ENCODE measurements at places on chromosomes 3 and 15. TPM values are rescaled to one million over a fixed set of nuclear protein-coding genes. Genes with fewer than 3 reads are reported as not detected.
A peak's percentile ranks its signal among the peaks of the same experiment; 100 is the strongest.

The PPP2R3A gene
- 0.28 TPM for total RNA-seq

The GOLGA6L4 gene
- 2.9 TPM for total RNA-seq

The HCN4 gene
- total RNA-seq, result not detected

The LINGO1 gene
- total RNA-seq, result 0.09 TPM

The RBP2 gene
- total RNA-seq, result not detected

The LOXL1 gene
- 1.6 TPM for total RNA-seq

The ANKUB1 gene
- not detected for total RNA-seq

The NLGN1 gene
- not detected for total RNA-seq

The PRRT3 gene
- 10.5 TPM for total RNA-seq

The RLBP1 gene
- not detected for total RNA-seq

The GPR156 gene
- not detected for total RNA-seq

- H3K4me3 ChIP-seq, result no peak overlapping the region
- H3K27ac ChIP-seq, result no peak overlapping the region
- no peak for DNase-seq
- H3K36me3 ChIP-seq, result no peaks in the 10 kb centered on the region
- H3K27me3 ChIP-seq, result no peaks in the 10 kb centered on the region
Measured at GRCh38 chr3:152060701-152061100, 187.3 kb downstream of the SUCNR1 start.

GRCh38 chr15:76582550-76582949, 246.0 kb downstream of the ISL2 start:
- H3K36me3 ChIP-seq, result no peaks in the 10 kb centered on the region
- no peak overlapping the region for H3K4me3 ChIP-seq
- H3K4me1 ChIP-seq, result no peaks in the 10 kb centered on the region

GRCh38 chr3:196220587-196220986, 4.3 kb downstream of the SLC51A start:
- H3K4me3 ChIP-seq, result no peak overlapping the region
- peaks cover 4% of the 10 kb centered on the region for H3K4me1 ChIP-seq
- H3K27me3 ChIP-seq, result peaks cover 6% of the 10 kb centered on the region
- no peak overlapping the region for H3K27ac ChIP-seq

DNA sequence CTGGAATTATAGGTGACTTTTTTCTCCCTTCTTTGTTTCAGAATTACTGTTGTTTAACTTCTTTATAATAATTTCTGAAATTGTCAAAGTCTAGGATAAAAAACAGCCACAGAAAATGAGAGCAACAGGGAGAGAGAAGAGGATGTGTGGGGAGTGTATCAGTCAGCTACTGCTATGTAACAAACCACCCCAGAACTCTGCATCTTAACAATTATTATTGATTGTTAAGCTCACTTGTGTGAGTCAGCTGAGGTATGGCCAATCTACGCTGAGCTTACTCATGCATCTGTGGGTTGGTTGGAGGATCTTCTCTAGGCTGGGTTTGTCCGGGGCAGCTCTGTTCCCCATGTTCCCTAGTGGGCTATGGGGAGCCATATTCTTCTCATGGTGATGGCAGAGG, 43.7 kb upstream of the CDV3 start:
- H3K27ac ChIP-seq, result no peak overlapping the region
- no peaks in the 10 kb centered on the region for H3K36me3 ChIP-seq
- no peaks in the 10 kb centered on the region for H3K27me3 ChIP-seq
- H3K4me1 ChIP-seq, result no peaks in the 10 kb centered on the region

DNA sequence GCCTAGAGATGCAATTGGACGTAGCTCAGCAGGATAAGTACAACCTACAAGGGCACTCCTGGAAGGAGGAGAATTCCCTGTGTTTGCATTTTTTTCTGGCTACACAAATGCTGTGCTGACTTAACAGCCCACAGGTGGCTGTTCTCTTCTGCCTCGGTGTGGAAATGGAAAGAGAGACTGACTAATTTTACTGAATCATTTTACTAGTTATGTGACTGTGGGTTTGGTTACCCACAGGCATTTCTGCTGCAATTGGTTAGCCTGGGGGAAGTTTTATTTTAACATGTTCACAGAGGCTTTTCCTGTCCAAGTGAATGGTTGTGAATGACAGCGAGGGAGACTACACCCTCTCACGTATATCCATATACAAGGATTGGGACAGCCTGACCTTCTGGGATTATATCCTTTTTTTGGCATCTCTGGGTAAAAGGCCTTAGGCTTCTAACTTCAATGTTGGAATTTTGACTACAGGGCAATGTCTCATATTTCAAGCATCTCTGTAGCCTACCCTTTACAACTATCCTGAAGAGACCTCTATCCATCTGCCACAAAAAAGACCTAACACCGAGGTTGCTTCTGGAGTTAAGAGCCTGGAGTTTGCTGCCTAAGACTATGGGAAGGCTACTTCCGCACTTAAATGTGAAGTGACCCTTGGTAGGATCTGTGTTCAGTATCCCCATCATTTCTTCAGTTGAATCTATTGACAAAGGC, 67.2 kb upstream of the TP63 start:
- no peak overlapping the region for H3K4me3 ChIP-seq
- no peak overlapping the region for H3K27ac ChIP-seq
- DNase-seq, result no peak
- no peaks in the 10 kb centered on the region for H3K36me3 ChIP-seq
- H3K4me1 ChIP-seq, result no peaks in the 10 kb centered on the region

DNA sequence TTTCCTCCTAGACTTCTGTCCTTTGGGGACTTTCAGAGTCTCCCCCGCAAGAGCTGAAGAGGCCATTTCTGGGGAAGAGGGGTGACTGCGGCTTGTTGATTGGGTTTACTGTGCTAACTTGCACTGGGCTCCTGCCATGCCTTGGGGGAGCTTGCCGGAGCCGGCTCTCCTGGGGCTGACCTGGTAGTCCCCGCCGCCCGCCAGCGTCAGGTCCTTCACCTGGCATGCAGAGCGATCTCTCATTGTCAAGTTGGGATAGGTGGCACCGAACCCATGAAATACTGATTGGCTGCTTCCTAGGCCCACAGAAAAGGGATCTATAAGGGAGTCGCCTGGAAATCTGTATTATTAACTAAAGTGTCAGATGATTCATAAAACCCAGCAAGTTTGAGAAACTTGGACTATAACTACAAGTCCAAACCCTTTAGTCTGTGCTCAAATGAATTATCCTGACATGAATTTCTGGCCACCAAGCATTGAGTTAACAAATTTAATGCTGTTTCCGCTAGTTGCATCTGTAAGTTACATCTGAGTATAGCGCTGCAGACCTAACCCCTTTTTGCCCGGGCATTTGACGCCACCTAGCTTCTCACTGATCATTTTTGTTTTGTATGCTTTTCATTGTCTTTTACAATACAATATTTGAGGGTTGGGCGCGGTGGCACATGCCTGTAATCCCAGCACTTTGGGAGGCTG, 607 bp upstream of the IMP3 start:
- H3K4me3 ChIP-seq, result peak overlapping the region; percentile 86
- peaks cover 26% of the 10 kb centered on the region for H3K4me1 ChIP-seq
- H3K27me3 ChIP-seq, result no peaks in the 10 kb centered on the region
- DNase-seq, result peak; percentile 68

DNA sequence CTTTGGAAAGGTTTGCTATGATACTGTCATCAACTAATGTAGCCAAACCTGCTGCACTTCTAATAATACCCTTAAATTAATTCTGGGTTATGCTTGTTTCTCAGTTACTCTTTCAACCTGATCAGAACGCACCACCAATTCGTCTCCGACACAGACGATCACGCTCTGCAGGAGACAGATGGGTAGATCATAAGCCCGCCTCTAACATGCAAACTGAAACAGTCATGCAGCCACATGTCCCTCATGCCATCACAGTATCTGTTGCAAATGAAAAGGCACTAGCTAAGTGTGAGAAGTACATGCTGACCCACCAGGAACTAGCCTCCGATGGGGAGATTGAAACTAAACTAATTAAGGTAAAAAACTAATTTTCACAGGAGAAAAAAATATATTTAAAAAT, 7.9 kb upstream of the RPLP1 start:
- DNase-seq, result no peak
- no peak overlapping the region for H3K27ac ChIP-seq
- no peaks in the 10 kb centered on the region for H3K36me3 ChIP-seq
- no peaks in the 10 kb centered on the region for H3K27me3 ChIP-seq
- H3K4me3 ChIP-seq, result no peak overlapping the region

- peaks cover 3% of the 10 kb centered on the region for H3K36me3 ChIP-seq
- H3K27me3 ChIP-seq, result no peaks in the 10 kb centered on the region
- H3K4me1 ChIP-seq, result peaks cover 22% of the 10 kb centered on the region
- peak overlapping the region; percentile 15 for H3K4me3 ChIP-seq
- H3K27ac ChIP-seq, result peak overlapping the region; percentile 27
Measured at GRCh38 chr3:194306771-194307640, 44.1 kb downstream of the CPN2 start.

- no peak for DNase-seq
- H3K27ac ChIP-seq, result no peak overlapping the region
- no peak overlapping the region for H3K4me3 ChIP-seq
- H3K27me3 ChIP-seq, result no peaks in the 10 kb centered on the region
- H3K36me3 ChIP-seq, result no peaks in the 10 kb centered on the region
Measured at GRCh38 chr3:136631424-136631823, 120.8 kb downstream of the STAG1 start.

- no peaks in the 10 kb centered on the region for H3K27me3 ChIP-seq
- H3K4me1 ChIP-seq, result no peaks in the 10 kb centered on the region
- H3K36me3 ChIP-seq, result no peaks in the 10 kb centered on the region
- H3K27ac ChIP-seq, result no peak overlapping the region
- H3K4me3 ChIP-seq, result no peak overlapping the region
Measured at GRCh38 chr3:184827572-184827971, 15.6 kb downstream of the VPS8 start.

- no peak for DNase-seq
- no peak overlapping the region for H3K4me3 ChIP-seq
- H3K4me1 ChIP-seq, result no peaks in the 10 kb centered on the region
- no peaks in the 10 kb centered on the region for H3K36me3 ChIP-seq
- H3K27me3 ChIP-seq, result no peaks in the 10 kb centered on the region
Measured at GRCh38 chr3:14368146-14368545, 34.3 kb upstream of the SLC6A6 start.
